ENCODE measurements at places on chromosomes 13 and 19.
A peak's percentile ranks its signal among the peaks of the same experiment; 100 is the strongest.

DNA sequence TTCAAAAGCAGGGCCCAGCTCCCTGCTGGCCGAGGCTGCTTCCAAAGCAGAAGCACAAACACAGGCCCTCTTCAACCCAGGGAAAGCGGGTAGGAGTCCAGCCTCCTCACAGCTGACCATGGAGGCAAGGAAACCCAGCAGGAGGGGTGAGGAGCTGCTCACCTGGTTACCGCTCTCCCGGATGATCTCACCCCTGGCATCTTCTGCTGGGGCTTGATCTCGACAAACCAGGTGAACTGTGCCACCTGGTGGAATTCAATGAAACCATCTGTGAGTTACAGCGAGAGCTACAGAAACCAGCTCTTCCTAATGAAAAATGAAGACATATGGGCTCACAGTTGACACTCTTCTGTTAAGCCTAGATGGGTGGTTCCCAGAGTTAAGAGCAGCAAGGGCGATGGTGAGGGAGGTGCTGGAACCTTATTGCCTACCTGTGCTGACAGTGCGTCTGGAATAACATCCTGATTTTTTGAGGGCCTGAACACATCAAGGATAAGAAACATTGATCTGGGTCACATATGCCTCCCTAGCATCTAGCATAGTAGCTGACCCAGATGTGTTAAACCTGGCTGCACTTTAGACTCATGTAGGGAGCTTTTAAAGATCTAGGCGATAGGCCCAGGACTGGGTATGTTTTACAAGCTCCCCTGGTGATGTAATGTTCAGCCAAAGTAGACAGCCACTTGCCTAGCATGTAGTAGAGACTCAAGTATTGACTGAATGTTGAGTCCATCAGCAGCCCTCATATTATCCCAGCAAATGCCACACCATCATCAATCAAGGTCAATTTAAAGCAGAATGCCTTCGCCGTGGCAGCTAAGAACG is 6.1 kb downstream of the DHRS12 start:
- peak; percentile 76 for DNase-seq

GRCh38 chr13:40549500-40550094 is 116.8 kb downstream of the FOXO1 start:
- no peak for DNase-seq

DNA sequence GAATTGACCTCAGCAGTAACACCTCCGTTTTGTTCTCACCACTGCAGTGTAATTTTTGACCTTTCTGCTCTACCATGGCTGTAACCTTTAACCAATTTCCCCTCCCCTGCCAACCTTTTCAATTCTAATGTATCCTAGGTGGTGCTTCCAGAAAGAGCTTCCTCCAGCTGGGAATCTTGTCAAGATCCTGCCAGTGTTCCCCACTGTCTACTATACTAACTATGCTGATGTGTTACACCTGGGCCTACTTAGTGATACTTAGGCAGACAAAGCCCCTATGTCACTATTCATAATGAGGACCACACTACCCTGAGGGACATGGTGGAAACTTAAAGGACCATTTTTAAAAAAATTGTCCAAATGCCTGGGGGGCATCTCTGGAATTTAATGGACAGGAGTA is 41.0 kb downstream of the MBNL2 start:
- DNase-seq: no peak

GRCh38 chr13:99601535-99601934 is 100.3 kb downstream of the TM9SF2 start:
- peak; percentile 67 for DNase-seq

DNA sequence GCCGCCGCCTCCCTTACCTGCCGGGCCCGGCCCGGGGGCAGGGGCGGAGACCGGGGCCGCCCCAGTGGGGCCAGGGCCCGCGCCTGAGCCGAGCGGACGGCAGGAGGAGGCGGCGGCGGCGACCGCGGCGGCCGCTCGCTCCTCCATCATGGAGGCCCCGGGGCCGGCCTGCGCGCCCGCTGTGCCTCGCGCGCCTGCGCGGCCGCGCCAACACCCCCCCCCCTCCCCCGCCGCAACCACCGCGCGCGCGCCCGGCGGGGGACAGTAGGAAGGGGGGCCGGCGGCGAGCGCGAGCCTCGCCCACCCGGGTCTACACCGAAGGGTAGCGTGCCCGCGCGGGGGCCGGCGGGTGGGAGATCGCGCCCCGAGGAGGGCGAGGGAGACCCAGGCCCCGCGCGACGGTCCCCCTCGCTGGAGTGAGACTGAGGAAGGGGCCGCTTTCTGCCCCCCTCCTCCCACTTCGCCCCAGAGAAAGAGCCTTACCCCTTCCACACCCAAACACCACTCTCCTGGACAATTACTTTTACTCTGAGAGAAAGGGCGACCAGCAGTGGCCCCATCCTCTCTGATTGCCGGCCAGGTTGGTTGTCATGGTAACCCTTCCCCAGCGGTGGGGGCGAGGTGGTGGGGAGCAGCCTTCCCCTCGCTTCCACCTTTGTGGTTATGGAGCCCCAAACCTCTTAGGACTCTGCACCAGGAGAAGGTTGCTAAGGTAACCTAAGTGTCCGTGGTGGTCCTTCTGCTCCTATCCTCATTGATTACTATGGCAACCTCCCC is at the start of gene STRN4:
Gene STRN4 (minus strand): TSS at position 170 of the 777 bp plus-strand sequence. CDS start 20 bp downstream, at position 150.
- no peak for DNase-seq

DNA sequence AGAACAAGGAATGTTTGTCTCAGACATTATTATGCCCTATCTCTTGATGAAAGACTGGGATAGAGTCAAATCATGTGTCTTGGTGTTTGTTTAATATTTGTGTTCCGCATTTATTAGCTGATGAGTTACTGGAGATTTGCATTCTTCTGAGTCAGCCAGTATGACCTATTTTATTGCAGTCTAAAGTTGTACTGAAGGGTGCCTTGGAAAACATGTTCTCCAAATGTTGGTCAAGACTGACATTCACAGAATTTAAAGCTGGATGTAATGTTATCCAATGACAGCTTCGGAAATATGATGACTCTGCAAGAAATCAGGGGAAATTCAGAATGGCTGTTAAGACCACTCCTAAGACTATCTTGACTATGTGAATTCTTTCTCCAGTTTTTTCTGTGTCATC is 134.0 kb downstream of the KCNRG start:
- DNase-seq: no peak

DNA sequence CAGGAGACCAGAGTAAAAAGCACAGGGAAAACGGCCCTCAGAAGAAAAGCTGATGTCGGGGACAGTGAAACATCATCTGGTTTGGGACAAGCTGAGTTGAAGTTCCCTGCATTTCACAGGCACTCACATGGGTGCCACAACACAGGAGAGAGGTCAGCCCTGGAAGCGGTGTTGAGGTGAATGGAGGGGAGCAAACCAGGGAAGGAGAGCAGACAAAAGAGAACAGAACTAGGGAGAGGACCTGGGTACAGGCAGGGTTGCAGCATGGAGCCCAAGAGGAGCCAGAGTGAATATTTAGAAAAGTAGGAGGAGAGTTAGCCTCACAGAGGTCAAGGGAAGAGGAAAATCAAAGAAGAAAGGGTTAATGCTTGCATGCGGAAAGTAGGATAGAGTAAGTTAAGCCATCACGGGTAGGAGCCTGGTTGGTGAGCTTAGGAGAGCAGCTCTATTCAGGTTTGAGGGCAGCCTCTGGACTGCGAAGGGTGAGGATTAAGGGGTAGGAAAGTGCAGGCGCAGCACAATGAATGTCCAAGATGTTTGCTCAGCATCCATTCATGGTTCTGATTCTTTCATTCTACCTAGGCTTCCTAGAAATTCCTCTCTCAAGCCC is 15.5 kb downstream of the FAM216B start:
- no peak for DNase-seq

Measured in KBM-7 (cell line).